NCI-H69 (cell line): ENCODE measurements at places on chromosomes 4 and X.
A peak's percentile ranks its signal among the peaks of the same experiment; 100 is the strongest.

DNA sequence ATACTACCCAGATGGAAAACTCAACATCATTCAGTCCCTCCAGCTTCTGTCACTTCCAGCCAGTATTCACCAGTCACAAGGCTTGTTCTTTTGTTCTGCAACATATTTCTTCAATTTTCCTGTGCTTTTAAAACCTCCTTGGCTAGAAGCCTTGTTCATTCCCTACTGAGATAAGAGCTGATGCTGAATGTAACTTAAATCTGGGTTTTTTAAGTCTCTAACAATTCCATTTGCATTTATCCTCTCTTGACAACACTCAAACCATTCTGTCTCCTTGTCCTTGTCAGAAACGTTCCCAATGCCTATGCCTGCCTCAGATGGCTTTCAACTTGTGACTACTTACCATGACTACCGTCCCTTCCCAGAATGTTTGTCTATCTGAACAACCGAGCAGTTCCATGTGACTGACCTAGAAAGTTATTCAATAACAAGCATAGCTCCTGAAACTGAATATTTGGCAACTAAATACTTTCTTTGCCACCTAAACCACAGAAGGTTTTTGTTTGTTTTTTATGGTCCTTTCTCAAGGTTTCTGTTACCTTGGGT lies 682.9 kb upstream of the GALNTL6 start:
- DNase-seq, result no peak

DNA sequence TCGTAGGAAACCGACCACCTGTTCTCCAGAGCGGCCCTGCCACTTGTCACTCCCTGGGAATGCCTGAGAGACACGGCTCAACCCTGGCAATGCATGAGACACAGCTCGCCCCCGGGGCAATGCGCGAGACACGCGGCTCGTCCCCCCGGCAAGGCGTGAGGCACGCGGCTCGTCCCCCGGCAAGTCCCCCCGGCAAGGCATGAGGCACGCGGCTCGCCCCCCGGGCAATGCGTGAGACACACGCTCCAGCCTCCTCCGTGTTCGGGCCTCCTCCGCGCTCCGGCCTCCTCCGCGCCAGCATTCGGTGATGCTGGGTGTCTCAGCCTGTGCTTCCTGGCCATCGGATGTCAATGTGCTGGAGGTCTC lies 27.5 kb upstream of the CPLX1 start:
- no peak for DNase-seq

GRCh38 chrX:25383196-25383595 lies 367.4 kb upstream of the ARX start:
- DNase-seq, result peak; percentile 87

GRCh38 chr4:52713456-52713937 lies 37.7 kb downstream of the ERVMER34-1 start:
- DNase-seq, result no peak

DNA sequence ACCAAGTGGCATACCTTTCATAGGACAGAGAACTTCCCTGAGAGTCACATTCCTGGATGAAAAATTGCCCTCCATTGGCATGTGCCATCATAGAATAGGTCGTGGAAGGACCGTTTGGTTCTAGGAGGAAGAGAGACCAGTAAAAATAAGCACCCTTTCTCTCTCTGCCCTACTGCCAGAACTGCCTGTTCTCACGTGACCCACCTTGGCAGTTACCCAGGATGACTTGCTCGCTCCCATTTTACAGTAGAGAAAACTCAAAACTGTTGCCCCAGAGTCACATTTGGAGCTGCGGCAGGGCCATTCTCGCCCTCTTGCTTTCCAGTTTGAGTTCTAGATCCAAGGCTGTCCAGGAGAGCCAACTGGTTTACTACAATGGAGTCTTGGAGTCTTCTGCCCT lies 1.1 kb upstream of the NLGN3 start:
- no peak for DNase-seq

GRCh38 chr4:52028970-52029369 lies 8.8 kb upstream of the LRRC66 start:
- DNase-seq, result no peak

DNA sequence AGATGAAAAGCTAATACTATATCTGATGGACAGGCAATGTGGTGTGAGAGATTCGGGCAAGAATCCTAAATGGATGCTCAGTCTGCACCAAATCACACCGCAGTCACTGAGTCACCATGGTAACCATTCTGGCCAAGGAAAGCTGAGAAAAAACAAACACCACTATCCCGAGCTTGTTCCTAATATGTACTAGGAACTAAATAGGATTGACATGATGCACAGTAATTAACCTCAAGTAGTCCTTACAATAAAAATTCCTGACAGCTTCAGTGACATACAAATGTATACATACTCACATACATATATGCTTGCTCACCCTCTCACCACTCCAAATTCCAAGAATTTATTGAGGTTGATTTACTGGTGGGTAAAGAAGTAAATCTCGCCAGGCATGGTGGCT lies 1.1 kb upstream of the RAB40A start:
- no peak for DNase-seq

- no peak for DNase-seq
Measured at GRCh38 chrX:31126205-31126604, 54.4 kb upstream of the FTHL17 start.

GRCh38 chr4:97953171-97953941 lies 189.9 kb downstream of the STPG2 start:
- DNase-seq, result peak; percentile 17
